ENCODE measurements at places on chromosomes 3 and 15.

DNA sequence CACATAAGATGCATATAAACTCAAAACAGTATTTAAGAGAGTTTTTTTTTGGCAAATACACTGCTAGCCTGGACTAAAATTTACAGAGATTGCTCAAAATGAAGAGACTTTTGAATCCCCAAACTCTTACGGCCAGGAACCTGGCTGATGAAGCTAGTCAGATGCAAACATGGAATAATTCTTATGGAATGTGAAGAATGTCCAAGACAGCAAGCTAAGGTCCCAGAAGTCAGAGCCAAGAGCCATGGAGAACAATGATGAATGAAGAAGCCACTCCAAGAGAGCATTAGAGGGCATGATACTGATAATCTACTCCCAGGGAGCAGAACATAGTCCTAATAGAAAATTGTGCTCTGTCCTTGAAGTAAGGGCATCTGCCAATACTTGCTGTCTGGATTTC, 705.5 kb downstream of the DIPK2A start:
- no peak for DNase-seq

GRCh38 chr15:101689901-101690300, 34.4 kb downstream of the TARS3 start:
- DNase-seq: peak; percentile 58

GRCh38 chr3:9686050-9686550, 17.5 kb upstream of the CPNE9 start:
- no peak for DNase-seq

DNA sequence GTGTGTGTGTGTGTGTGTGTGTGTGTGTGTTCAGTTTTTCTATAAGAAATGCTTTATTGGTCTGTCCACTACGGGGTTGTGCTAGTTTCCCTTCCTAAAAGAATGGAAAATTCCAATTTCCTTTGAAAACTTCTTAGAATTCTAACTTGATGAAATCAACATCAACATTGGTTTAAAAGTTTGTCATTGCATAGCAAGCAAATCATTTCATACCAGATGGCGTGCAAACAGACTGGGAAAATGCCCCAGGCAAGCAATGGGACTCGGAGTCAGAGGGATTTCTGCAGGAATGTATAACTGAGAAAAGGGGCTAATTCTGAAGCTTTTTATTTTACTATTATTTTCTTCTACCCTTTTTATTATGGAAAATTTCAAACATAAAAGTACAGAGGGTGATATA, 13.1 kb upstream of the DYNC1LI1 start:
- DNase-seq: no peak

- no peak for DNase-seq
Observed at GRCh38 chr15:36912311-36912712, 188.0 kb downstream of the MEIS2 start.

- no peak for DNase-seq
Observed at GRCh38 chr3:171005648-171006047, 20.9 kb downstream of the SLC2A2 start.

All from activated CD4-positive, alpha-beta T cell treated with anti-CD3 and anti-CD28 coated beads, Interleukin-2, amount 50 U/mL, for 16 hours (primary cell).